ENCODE measurements at places on chromosomes 5 and 9. TPM values are rescaled to one million over a fixed set of nuclear protein-coding genes. Genes with fewer than 3 reads are reported as not detected.

MRPS30 gene
- total RNA-seq: 52.2 TPM

PTGES2 gene
- total RNA-seq: 46.4 TPM

GFI1B gene
- 0.43 TPM for total RNA-seq

HSPB3 gene
- total RNA-seq: 1.7 TPM

LHX3 gene
- total RNA-seq: 0.18 TPM

ZNF189 gene
- 10.7 TPM for total RNA-seq

ACTBL2 gene
- not detected for total RNA-seq

MLANA gene
- total RNA-seq: 1.1 TPM

NR5A1 gene
- total RNA-seq: 0.41 TPM

COL23A1 gene
- total RNA-seq: not detected

G3BP1 gene
- 87.0 TPM for total RNA-seq

WDR38 gene
- total RNA-seq: 14.0 TPM

ZNF354C gene
- 10.7 TPM for total RNA-seq

HTR4 gene
- 0.32 TPM for total RNA-seq

CATSPER3 gene
- total RNA-seq: 0.21 TPM

RLN2 gene
- 0.91 TPM for total RNA-seq

ZDHHC11 gene
- total RNA-seq: 2.0 TPM

SLC27A6 gene
- total RNA-seq: 1.9 TPM

ADAMTSL2 gene
- total RNA-seq: 0.16 TPM

SPINK7 gene
- total RNA-seq: 0.96 TPM

IL11RA gene
- total RNA-seq: 6.0 TPM

BHMT2 gene
- 0.27 TPM for total RNA-seq

ECSCR gene
- 1.1 TPM for total RNA-seq

CDHR2 gene
- total RNA-seq: 1.4 TPM
